Thoracic aorta endothelial cell (primary cell): ENCODE measurements at places on chromosomes 5 and 9. TPM values are rescaled to one million over a fixed set of nuclear protein-coding genes. Genes with fewer than 3 reads are reported as not detected.

HSPA5 gene
- 197 and 246 TPM in 2 replicates for total RNA-seq

ISL1 gene
- not detected in 2 replicates for total RNA-seq

SREK1IP1 gene
- total RNA-seq = 20.2 and 22.8 TPM in 2 replicates

MLLT3 gene
- 8.6 and 12.4 TPM in 2 replicates for total RNA-seq

CCL28 gene
- total RNA-seq = 1.5 and 2.4 TPM in 2 replicates

ADCY2 gene
- not detected in 2 replicates for total RNA-seq

CCDC107 gene
- 6.7 and 7.0 TPM in 2 replicates for total RNA-seq

MEF2C gene
- total RNA-seq = 48.9 and 63.5 TPM in 2 replicates

SPATA31A3 gene
- not detected in 2 replicates for total RNA-seq

GABRA6 gene
- total RNA-seq = 0.66 and 1.1 TPM in 2 replicates

WNT8A gene
- not detected in 2 replicates for total RNA-seq

LRRC14B gene
- total RNA-seq = not detected in 2 replicates

MLANA gene
- not detected in 2 replicates for total RNA-seq

FOXI1 gene
- total RNA-seq = not detected in 2 replicates

DNM1 gene
- 0.57 and 0.66 TPM in 2 replicates for total RNA-seq
